Thymus (tissue), 14 donors: ENCODE measurements at places on chromosomes 4 and X. TPM values are rescaled to one million over a fixed set of nuclear protein-coding genes. Genes with fewer than 3 reads are reported as not detected.
A peak's percentile ranks its signal among the peaks of the same experiment; 100 is the strongest.

GRCh38 chr4:6548201-6548881, 26.6 kb upstream of the MAN2B2 start:
- DNase-seq, result no peak

DNA sequence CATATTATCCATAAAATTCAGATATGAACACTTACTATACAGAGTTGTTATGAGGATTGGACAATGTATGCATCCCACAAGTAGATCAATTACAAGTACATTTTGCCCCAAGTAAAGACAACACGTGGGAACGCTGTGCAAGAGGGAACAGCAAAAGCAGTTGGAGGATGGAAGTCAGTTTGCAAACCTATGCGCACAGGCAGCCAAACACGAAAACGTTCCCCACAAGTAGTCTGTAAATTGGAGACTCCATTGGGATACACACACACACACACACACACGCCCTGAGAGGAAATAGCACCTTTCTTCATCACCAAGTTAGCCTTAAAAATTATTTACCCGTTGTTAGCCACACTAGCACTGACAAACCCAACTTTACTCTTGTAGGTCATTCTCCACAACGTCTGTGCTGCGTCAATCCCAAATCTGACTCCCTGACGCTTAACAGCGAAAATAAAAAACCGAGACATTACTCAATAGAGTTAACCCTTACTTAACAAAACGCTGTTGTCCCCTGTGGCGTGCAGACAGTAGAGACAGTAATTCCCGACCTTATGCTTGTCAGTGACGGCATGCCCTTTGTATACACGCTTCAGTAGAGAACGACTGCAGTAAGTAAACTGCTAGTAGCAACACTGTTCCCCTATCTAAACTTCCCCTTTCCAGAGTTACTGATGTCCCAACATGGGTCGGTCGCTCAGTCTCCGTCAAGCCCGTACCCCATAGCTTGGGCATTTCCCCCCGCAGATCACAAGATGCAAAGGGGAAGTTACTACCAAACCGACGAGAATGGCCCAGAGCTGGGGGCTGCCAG, 730 bp downstream of the MANBA start:
- DNase-seq, result no peak

GRCh38 chr4:81914623-81915022, 442.9 kb upstream of the RASGEF1B start:
- no peak for DNase-seq

- no peak for DNase-seq
These were observed 23.5 kb downstream of the AWAT2 start for GRCh38 chrX:70026112-70026850.

GRCh38 chr4:164779811-164780216, 25.9 kb downstream of the SMIM31 start:
- peak; percentile 2 for DNase-seq

- no peak for DNase-seq
These were observed 44.6 kb downstream of the C4orf33 start for GRCh38 chr4:129140521-129140920.

GRCh38 chr4:99586797-99587196, 12.2 kb downstream of the MTTP start:
- no peak for DNase-seq

DNA sequence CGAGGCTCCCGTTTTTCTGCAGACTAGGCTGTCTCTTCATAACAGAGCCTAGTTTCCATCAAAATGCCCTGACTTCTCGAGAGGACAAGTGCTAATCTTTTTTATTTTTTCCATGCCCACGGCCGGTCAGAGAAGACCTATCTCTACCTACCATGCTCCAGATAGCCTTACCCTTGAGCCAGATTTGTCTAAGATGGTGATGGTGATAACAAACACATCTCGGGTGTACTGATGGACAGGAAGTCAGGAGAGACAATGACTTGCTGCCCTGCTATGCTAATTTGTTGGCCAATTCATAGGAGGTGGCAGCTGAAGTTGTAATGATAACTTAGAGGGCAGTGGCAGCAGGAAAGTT, 42.2 kb upstream of the NKRF start:
- DNase-seq, result no peak

The MAP3K15 gene
- total RNA-seq, result 0.14 TPM

The CLDN34 gene
- total RNA-seq, result 0.05 TPM

DNA sequence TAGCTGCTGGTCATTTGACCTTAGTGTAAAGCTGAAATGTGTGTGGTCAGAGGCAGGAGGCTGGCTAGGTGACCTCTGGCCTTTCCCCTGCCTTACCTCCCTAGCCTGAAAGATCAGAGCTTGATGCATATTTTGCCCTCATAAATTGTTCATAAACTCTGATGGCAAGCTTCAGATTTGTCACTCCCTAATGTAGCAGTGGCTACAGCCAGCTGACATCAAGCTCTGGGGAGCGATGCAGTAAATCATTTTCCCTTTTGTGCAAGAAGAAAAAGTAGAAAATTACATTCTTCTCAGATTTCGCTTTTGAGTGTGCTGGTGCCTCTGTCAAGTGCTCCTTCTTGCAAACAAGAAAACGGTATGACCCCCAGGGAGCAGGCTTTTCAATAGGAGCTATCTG, 87.7 kb upstream of the MAGEA4 start:
- DNase-seq, result no peak

GRCh38 chrX:45818913-45819312, 618.2 kb upstream of the DIPK2B start:
- DNase-seq, result no peak

The MAGEC3 gene
- not detected for total RNA-seq

The HAND2 gene
- 1.4 TPM for total RNA-seq

- no peak for DNase-seq
These were observed 10.9 kb upstream of the TET2 start for GRCh38 chr4:105135785-105136184.
